ENCODE measurements at places on chromosomes 1 and 21.
A peak's percentile ranks its signal among the peaks of the same experiment; 100 is the strongest.

DNA sequence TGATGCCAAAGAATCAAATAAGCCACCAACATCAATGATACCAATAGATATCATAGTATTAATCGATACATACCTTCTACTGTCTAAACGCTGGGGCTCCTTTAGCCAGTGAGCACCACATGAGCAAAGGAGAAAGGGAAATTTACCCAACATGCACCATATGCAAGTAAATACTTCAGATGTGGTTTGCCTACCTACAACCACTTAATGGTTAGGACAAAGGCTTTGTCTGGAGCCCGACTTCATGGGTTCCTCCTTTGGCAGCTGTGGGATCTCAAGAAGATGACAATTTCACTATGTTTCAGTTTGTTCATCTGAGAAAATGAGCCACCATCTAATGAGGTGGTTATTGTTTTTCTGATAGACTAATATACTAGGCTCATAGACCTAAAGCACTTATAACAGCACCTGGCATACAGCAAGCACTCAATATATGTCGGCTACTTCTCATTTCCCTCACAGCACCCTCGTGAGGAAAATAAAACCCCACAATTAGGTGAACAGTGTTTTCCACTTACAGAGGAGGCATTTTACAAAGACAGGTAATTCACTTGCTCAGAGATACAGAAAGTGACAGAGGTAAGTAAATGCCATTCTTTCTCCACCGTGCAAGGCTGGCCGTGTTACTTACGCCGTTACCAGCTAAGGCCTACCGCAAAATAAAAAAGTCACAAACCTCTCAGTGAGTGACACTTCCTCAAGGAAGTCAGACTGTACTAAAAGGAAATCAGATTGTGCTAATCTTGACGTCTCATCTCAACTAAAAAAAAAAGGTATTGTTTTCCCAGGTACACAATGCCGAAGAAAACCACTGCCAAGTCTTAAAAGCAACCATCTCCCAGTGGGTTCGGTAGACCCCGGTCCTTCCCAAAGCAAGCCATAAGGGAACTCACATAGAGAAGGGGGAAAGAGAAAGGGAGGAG lies 1.6 kb downstream of the TTC13 start:
- DNase-seq = no peak

GRCh38 chr1:55547405-55547804 lies 332.2 kb upstream of the USP24 start:
- no peak for DNase-seq

DNA sequence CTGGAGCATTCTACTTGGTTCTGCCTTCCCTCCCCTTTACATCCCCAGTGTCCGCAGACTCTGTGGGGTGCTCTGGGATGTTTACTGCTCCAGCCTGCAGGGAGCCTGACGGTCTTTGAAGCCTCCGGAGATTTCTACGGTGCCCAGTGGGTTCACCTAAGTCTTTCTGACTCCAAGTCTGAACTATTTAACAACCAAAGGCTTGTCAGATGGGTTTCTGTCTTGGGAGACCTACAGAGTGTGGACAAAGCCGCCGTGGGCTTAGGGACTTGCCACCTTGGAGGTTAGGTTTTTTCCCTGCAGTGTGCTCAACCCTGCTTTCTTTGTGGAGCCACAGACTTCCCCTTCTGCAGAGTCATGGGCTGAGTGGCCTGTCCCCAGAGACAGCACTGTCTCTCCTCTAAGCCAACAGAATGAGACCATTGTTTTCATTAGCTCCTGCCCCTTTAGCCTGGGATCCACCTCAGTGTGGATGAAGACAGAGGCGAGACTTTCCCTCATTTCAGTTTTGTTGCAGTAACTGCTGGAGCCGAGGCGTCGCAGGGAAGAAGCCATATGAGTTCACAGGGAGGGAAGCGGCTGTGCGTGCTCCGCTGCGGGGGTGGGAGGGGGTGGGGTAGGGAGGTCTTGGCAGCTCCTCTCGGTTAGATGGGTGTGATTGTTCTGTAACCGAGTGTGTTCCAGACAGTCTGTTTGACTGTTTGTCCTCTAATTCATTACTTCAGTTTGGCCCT lies 120.7 kb downstream of the CNIH3 start:
- no peak for DNase-seq

GRCh38 chr1:24964811-24965570 lies 34.9 kb upstream of the RUNX3 start:
- DNase-seq = peak; percentile 86

DNA sequence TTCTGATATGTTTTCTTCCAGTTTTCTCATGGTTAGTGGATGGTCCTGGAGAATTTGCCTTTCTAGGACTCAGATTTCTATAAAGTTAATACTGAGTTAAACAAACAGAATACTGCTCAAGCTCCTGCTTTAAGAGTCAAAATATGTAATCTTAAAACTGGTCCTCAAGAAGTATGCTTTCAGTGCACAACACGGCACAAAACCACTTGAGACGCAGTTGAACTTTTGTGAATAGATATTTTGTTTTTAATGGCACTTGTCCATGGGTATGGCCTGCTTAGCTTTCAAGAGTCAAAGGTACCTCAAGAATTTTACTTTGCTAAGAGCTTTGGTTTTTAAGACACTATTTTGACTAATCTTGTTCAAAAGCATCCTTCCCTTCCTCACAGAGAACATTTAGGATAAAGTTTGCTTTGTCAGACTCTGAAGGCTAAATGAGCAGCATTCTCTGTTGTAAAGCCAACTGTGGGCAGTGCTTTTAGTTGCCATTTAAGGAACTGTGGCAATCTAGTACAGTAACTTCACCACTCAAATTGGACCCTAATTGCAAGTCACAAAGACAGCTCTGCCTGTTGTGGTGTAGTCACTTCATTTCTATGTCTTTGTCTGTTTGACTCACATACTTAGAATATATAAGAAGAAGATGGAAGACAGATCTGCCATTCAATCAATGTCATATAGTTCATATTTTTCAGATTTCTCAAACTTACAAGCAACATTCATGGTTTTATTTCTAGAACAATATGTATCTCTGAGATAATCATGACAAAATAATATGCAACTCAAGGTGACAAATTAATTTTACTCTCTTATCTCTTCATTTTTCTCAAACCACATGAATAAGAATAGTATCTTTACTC lies 28.8 kb downstream of the SAMD13 start:
- DNase-seq = no peak

DNA sequence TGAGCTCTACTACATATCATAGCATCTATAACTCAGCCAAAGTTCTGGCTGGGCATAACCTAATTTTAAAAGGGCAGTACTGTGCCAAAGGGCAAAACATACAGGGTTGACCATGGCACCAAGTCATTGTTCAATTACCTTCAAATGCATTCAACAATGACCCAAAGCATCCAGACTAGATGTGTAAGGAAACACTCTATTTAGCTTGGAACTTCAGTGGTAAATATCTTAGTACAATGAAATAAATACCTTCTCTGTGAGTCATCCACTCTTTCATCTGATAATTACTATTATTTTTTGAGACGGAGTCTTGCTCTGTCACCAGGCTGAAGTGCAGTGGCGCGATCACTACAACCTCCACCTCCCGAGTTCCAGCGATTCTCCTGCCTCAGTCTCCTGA lies 70.0 kb downstream of the NVL start:
- DNase-seq = no peak

DNA sequence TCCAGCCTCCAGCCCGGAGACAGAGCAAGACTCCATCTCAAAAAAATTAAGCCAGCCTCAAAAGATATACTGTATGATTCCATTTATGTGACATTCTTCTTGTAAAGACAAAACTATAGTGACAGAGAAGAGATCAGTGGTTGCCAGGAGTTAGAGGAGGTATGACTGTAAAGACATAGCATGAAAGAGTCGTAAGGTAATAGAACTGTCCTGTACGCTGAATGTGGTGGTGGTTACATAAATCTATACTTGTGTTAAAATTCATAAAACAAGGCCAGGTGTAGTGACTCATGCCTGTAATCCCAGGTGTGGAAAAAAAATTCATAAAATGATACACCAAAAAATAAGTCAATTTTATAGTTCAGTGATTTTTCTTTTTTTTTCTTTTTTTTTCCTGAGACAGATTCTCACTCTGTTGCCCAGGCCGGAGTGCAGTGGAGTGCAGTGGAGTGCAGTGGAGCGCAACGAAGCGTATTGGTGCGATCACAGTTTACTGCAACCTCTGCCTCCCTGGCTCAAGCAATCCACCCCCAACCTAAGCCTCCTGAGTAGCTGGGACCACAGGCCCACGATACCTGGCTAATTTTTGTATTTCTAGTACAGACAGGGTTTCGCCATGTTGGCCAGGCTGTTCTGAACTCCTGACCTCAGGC lies 84.9 kb upstream of the CXADR start:
- DNase-seq = no peak

GRCh38 chr1:182955596-182956588 lies 2.9 kb upstream of the SHCBP1L start:
- no peak for DNase-seq

- no peak for DNase-seq
Measured at GRCh38 chr1:219446288-219446687, 166.6 kb downstream of the ZC3H11B start.

GRCh38 chr1:37404711-37405110 lies 69.7 kb upstream of the ZC3H12A start:
- DNase-seq = no peak

- DNase-seq = no peak
Measured at GRCh38 chr21:45170987-45171386, 96.6 kb downstream of the ADARB1 start.

DNA sequence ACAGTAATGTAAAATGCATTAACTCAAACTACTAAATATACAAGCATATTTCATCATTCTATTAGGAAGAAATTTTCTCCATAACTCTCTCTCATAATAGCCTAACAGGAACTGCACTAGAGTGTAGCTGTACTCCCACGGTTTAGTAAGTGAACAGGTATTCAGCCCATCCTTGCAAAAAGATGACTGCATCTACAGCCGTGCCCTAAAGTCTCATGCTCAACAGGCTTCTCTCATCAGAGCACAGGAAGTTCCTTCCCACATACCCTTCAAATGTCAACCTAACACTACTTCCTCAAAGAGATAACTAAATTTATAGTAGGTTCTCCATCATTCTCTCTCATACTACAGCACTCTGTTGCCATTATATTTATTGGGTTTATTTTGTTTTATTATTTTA lies 251.6 kb downstream of the AKT3 start:
- DNase-seq = no peak

DNA sequence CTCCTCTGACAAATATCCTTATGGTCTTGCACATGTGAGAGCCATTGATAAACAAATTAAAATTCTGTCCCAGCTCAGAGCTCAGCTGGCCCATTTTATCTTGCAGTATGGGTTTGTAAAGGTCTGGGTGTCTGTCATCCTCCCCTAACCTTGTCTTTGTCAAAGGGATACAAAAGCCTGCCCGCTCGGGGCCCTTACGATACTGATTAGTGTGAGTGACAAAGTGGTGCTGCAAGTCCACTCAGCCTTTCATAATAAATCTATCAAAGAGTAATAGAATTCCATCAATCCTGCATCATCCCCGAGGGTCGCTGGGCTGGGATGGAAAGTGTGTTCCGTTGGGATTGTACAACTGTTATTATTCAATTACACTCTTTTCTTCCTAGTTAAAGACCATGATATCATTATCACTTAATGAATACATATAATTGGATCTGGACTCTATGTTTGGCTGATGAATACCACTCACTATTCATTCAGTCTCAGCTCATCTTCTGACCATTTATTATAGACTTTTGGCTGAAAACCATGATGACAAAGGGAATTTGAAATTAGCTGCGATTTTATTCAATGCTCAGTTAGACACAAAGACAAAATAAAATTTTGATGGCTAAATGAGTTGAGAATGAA lies 122.5 kb upstream of the FOXD3 start:
- DNase-seq = no peak

Data from activated T-helper 9 cell treated with anti-CD3 and anti-CD28 coated beads, Interleukin-2, amount 50 U/mL, for 16 hours (primary cell).